ENCODE measurements at places on chromosomes 13 and 19.

DNA sequence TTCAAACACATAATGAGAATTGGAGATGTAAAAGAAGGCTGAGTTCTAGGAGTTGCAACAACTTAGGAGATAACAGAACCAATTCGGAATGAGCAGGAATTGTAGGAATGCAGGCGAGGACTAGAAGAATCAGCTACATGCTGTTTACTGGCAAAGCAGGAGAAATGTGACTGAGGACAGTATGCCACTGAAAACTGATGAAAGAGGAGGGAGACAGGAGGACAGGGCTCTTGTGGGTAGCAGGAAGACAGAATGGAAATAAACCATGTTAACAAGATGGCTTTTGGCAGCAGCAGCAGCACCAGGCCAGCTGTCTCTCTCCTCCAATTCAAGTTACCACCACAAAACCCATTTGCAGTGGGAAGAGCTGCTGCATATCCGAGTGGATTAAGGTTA lies 91.0 kb upstream of the SLC15A1 start:
- no peak for DNase-seq

DNA sequence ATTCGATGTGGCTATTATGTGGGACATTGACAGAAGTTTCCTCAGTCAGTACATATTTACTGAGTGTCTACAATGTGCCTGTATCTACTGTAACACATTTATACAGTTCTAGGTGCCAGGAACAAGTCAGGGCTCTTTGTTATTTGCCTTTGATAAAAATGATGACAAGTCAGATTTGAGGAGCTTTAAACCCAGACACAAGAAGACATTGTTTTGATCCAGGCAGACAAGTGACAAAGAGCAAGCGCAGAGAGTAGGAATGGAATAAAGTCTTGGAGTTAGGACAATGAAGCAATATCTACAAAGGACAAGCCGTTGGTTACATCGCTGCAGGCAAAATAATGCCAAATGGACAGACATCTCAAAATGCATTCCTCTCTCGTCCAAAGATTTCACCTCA lies 70.1 kb downstream of the ITGBL1 start:
- no peak for DNase-seq

DNA sequence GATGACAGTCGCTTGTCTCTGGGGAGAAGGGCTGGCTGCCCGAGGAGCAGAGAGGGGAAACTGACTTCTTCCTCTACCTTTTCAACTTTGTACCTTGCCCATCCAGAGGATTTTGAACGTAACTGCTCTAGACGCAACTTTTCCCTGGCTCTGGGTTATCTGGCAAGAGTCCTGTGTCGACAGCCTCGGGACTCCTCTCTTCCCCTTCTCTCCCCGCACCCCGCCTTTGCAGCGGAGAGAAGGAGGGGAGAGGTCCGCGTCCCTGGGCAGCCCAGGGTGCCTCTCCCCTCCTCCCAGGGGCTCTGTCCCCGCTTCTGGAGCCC lies 574 bp downstream of the SH3GL1 start:
- no peak for DNase-seq

GRCh38 chr19:3576696-3577443 lies 4.1 kb downstream of the HMG20B start:
- DNase-seq: peak; percentile 58

- DNase-seq: no peak
These were observed 800 bp downstream of the ELL start for GRCh38 chr19:18520848-18521691.

GRCh38 chr19:20273376-20273775 lies 106.4 kb downstream of the ZNF486 start:
- DNase-seq: no peak

DNA sequence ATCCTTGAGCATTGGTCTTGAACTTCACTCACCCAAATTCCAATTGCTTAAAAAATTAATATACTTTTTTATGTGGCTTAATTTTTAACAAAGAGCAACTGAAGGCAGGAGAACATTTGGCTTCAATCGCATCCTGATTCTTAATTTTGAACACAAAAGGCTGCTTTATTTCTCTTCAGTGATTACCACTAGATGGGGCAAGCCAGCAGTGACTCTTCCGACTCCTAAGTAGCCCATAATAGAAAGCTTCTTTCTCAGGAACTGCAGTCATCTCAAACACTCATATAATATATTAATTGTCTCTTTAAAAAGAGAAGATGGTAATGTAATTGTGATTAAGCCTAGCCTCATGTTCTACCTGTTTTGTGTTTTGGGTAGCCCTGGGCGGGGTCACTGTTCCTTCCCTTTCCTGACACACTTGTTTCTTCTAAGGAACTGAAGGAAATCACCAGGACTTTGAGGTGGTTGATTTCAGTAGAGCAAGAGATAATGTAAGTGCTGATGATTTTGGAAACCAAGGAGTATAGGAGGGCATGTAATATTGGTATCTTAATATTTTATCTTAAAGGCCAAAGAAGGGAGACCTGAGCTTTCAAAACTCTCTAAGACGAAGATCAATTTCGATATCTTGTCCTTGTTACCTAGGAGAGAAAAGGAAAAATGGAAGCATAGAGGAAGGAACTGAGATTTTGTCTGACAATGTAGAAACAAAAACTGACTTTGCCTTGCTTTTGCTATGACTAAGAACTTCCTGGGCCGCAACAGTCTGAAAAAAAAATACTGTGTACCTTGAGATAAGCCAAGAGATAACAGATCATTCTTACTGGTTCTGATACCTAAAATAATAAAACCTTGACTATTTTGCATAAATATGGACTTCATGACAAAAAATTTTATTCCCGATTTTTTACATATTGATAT lies 73.1 kb downstream of the TNFSF13B start:
- no peak for DNase-seq

DNA sequence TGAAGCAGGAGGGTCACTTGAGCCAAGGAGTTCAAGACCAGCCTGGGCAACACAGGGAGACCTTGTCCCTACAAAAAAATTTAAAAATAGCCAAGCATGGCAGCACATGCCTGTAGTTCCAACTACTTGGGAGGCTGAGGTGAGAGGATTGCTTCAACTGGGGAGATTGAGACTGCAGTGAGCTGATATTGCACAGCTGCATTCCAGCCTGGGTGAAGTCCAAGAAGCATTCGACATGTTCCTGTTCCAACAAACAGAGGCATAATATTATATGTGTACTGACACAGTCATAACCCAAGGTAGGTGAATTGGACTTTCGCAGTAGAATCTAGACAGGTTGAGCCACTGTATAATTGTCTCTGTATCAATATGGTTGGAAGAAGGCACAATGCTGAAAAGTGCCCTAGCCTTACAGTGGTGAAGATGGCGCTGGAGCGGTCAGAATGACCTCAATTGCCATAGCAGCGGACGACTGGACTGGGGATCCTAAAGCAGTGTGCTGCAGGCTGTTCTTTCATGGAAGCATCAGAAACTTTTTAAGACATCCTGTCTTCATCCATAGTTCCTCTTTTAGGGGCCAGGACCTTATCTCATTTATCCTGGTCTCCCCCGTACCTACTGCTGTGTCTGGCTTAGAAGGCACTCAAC lies 112.0 kb upstream of the CLDN10 start:
- DNase-seq: no peak

GRCh38 chr19:51141181-51141580 lies 920 bp upstream of the SIGLEC7 start:
- no peak for DNase-seq

GRCh38 chr13:84136582-84136981 lies 254.3 kb upstream of the SLITRK1 start:
- no peak for DNase-seq

- DNase-seq: no peak
These were observed 25.0 kb upstream of the NCCRP1 start for GRCh38 chr19:39171479-39172465.

DNA sequence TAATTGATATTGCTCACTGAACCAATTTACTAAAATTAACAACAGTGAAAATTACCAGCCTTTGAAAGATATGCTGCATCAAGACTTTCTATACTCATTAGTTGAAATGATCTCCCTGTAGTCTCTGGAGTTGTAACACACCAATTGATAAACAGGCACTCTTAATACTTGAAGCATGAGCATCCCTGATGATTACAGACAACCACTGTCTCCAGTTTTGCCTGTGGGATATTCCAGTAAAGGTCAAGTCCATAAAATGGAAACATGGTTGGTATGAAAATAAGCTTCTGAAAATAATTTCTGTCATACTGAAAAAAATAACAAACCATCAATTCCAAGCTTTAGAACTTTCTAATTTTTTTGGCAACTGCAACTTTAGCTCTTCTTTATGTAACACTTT lies 405.8 kb downstream of the SPRY2 start:
- no peak for DNase-seq

- no peak for DNase-seq
These were observed 93.9 kb downstream of the STARD13 start for GRCh38 chr13:33191425-33192210.

- DNase-seq: no peak
These were observed 9.7 kb downstream of the CLN5 start for GRCh38 chr13:77001540-77001939.

DNA sequence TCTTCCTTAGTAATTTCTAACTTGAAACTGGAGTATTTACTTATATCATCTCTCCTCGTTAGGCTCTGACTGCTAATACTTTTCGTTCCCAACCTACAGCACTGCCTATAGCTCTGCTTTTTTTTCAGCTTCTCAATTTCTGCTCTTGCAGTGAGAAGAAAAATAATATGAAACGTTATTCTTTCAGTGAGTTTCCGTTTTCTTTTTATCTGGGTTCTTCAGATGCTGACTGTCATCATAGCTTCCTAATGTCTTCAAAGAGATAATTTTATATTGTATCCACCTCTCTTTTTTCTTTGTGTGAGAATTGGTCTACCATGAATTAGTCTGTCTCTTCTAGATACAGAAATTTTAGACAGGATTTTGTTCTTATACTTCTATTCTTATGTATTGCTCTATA lies 454.9 kb downstream of the LMO7 start:
- no peak for DNase-seq

DNA sequence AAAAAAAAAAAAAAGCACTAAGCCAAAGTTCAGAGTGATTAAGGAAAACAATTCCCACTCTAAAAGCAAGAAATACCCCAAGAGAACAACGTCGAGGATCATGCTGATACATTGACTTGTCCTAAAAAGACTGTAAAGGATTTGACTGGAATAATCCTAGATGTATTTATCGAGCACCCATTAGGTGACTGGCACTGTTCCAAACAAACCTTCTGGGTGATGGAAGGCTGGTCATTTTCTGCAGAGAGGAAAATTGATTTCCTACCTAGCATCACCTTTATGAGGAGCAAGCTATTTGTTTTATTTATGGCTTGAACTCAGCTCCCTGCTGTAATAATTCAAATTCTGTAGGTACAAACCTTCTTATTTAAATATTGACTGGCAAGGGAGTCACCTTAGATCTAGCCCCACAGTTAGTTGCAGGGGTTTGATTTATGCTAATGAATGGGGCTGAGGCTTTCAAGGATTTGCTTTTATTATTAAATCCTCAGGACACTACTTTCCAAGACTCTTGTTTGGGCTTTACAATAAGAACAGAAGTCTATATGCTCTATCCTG lies 471.0 kb downstream of the OLFM4 start:
- DNase-seq: no peak

DNA sequence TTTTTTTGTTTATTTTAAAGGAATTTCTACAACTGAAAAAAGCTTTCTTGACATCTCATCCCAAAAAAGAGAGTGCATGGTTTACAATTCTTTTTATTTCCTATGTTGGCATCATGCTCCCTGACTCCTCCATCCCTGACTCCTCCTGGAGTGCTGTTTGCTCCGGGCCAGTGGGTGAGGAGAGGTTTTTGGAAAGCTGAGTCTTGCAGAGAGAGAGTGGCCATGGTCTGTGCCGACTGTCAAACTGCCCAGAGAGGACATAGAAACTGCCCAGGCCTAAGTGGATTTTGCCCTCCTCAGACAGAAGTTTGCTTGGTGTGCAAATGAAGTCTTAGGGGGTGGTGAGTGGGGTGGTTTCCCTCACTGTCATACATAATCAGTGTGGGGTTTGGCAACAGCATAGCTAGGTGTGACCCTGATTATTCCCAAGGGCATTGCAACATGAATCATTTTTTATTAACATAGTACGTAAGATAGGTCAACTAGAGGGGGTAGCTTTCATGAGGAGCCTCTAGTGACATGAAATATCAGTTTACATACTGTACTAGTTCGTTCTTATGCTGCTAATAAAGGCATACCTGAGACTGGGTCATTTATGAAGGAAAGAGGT lies 179.8 kb upstream of the UBL3 start:
- DNase-seq: no peak

- peak; percentile 31 for DNase-seq
These were observed 15.2 kb upstream of the PAK4 start for GRCh38 chr19:39110263-39110967.

DNA sequence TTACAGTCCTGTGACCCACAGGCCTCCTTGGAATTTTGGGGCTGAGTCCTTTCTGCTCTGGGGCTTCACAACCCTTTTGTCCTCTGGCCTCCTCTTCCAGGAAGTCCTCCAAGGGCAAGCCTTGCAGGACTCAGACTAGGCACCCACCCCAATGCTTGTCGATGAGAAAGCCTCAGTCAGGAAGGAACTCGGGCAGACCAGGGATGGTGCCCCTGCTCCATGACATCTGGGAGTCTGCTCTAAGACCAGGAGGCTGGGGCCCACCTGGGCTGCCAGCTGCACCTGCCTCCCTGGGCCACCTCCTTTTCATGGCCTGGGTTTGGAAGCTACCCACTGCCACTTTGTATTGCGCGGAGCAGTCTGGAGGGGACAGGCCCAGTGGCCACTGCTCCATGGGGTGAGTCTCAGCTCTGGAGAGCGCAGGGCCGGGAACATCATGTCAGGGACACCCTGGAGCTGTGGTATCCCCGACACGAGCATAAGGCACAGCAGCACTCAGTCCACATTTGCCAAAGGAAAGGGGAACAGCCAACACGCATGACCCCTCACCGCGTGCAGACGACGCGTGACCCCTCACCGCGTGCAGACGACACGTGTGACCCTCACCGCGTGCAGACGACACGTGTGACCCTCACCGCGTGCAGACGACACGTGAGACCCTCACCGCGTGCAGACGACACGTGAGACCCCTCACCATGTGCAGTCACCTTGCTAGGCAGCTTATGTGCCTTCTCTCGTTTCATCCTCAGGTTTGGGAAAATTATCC lies 10.8 kb downstream of the C2CD4C start:
- DNase-seq: no peak

DNA sequence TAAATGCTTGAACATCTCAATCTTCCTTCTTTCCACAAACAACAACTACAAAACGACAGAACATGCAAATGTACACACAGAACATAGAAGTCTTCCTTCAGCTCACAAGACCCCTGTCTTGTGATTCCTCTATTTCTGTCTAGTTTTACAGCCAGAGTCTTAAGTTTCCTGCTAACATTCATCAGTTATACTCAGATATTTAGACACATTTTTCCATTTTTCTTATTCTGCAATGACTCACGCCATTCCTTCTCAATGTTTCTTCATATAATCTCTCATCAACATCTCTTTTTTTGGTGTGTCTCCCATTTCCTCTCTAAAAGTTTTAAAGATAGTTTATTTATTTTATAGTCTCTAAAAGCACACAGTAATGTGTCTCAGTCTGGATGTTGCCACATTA lies 1872.9 kb upstream of the PCDH20 start:
- no peak for DNase-seq

- no peak for DNase-seq
These were observed 6.0 kb downstream of the CKAP2 start for GRCh38 chr13:52461265-52461664.

GRCh38 chr13:110524541-110525257 lies 36.8 kb downstream of the RAB20 start:
- DNase-seq: no peak

- no peak for DNase-seq
These were observed 15.1 kb downstream of the CC2D1A start for GRCh38 chr19:13920940-13921747.

Data from substantia nigra (tissue), 51 donors.